ENCODE measurements at places on chromosomes 7 and 10. TPM values are rescaled to one million over a fixed set of nuclear protein-coding genes. Genes with fewer than 3 reads are reported as not detected.

The SFTPA1 gene
- not detected for total RNA-seq

The SCIN gene
- not detected for total RNA-seq

The WEE2 gene
- not detected for total RNA-seq

The CUZD1 gene
- 0.09 TPM for total RNA-seq

The VWA2 gene
- total RNA-seq, result not detected

The MIOS gene
- 294 TPM for total RNA-seq

The BTBD16 gene
- total RNA-seq, result 0.46 TPM

The TMEM273 gene
- total RNA-seq, result 11.2 TPM

The PRR15 gene
- total RNA-seq, result 1.3 TPM

The NFE2L3 gene
- total RNA-seq, result 6.2 TPM

The CALML5 gene
- total RNA-seq, result not detected

The HHEX gene
- not detected for total RNA-seq

The BMPER gene
- 1.7 TPM for total RNA-seq

DNA sequence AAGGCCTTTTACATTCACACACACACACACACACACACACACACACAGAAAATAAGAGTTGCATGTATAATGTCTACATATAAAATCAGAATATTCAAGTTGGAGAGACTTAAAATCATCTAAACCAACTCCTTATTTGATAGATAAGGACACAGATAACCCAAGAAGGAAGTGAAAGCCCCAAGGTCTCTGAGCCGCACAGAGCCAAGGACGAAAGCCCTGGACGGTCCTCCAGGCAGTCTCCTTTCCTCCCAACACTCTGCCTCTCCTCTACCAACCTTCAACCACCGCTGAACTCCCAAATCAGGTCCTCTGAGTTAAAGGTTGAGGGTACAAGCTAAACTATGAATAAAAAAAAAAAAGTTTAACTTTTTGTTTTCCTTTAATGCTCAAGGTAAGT, 28.2 kb downstream of the UBE2H start:
- DNase-seq, result no peak

DNA sequence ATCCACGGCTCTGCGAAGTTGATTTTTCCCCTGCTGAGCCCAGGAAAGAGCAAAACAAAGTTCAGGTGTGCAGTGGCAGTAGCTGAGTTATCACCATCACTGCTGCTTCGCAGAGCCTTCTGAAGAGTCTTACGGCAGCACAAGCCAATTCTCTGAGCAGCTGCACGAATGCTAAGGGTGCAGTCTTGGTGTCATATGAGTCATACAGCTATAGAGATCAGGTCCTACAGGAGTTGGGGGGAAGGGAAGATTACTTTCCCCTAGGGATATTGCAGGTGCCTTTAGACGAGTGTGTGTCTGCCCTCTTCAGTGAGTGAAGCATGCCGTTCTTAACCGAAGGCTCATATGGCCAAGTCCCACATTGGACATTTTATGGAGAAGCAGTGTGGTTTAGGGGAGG, 227.8 kb downstream of the CELF2 start:
- no peak for DNase-seq

GRCh38 chr10:66782776-66783175, 143.1 kb upstream of the LRRTM3 start:
- DNase-seq, result no peak

- no peak for DNase-seq
Observed at GRCh38 chr10:69142983-69143382, 19.0 kb downstream of the VPS26A start.

DNA sequence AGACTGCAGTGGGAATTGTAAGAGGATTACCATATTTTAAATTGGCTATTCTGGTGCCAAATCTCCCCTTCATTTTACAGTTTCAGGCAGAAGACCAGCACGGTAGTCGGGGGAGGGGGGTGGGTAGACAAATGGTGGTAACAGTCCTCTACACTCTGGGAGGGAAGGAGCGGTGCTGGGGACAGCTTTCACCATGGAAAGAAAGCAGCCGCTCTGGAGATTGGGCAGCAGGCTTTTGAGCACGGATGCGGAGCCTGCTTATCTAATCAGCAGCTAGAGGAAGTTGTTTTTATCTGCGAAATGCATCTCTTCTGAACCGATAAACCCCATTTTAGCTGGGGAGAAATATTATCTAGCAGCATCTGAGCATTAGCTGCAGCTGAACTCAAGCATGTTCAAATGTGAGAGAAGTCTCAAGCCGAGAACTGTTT, 28.7 kb downstream of the IKZF1 start:
- no peak for DNase-seq

- DNase-seq, result no peak
Observed at GRCh38 chr7:65233409-65234034, 140.1 kb upstream of the ZNF92 start.

- DNase-seq, result no peak
Observed at GRCh38 chr10:106935978-106936451, 228.5 kb downstream of the SORCS1 start.

- DNase-seq, result no peak
Observed at GRCh38 chr7:159017741-159018140, 126.9 kb downstream of the VIPR2 start.

DNA sequence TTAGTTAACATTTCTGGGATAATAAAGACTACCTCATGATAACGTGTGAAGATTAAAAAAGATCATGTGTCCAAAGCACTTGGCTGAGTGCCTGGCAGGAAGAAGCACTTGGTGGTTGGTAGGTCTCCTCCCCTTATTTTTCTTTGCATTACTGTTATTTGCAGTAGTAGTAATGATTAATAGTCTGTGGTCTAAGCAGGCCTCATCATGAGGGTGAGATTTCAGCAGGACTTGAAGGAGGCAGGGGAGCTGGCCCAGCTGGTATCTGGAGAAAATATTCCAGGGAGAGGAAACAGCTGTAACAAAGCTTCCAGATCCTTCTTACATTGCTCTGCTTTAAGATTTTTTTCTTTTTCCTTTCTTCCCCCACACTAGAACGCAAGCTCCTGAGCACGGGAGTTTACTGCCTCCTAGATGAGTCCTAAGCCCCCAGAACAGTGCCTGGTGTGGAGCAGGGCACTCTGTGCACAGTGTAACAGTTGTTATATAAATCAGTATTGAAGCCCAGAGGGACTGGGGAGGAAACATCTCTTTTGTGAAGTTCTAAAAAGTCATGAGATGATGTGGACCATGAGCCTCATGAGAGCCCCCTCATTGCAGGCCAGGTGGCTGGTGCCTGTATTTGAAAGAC, 31.1 kb upstream of the RHEB start:
- no peak for DNase-seq

- no peak for DNase-seq
Observed at GRCh38 chr7:109101332-109101731, 531.7 kb downstream of the DNAJB9 start.

DNA sequence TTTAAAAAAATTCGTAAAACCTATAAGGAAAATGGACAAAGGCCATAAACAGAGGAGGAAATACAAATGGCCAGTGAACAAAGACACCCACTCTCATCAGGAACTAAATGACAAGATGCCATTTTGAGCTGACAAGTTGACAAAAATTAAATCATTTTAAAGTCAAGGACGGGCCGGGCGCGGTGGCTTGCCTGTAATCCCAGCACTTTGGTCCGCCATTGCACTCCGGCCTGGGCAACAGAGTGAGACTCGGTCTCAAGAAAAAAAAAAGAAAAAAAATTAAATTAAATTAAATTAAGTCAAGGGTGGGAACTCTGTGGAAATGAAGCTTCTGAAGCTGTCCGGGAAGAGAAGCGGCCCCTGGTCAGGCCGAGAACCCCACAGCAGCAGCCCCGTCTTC, 1.2 kb upstream of the NOM1 start:
- DNase-seq, result no peak

- no peak for DNase-seq
Observed at GRCh38 chr7:71424166-71425035, 292.5 kb downstream of the GALNT17 start.

GRCh38 chr10:105288026-105288425, 646.9 kb downstream of the SORCS3 start:
- no peak for DNase-seq

DNA sequence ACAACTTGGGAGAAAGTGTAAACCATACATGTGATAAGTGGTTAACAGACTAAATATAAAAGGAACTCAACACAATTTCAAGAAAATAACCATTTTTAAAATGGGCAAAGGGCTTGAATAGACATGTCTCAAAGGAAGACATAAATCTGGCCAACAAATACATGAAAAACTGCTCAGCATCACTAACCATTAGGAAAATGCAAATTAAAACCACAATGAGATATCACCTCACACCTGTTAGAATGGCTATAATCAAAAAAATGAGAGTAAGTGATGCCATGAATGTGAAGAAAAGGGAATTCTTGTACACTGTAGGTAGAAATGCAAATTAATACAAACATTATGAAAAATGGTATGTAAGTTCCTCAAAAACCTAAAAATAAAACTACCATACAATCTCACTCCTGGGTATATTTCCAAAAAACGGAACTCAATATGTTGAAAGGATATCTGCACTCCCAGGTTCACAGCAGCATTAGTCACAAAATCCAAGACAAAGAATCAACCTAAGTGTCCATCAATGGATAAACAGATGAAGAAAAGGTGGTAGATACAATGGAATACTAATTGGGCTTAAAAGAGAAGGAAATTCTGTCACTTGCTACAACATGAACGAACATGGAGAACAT, 5.6 kb downstream of the SNX13 start:
- no peak for DNase-seq

DNA sequence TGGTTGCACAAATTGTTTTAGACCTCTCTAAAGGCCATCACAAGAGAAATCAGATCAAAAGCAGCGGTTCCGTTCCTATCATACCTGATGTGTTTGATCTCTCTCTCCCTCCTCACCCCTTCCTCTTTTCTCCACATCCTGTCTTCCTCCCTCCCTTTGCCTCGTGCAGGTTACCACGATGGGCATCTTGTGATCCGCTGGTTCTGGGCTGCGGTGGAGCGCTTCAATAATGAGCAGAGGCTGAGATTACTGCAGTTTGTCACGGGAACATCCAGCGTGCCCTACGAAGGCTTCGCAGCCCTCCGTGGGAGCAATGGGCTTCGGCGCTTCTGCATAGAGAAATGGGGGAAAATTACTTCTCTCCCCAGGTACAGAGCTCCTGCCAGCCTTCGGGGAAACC, 28.5 kb upstream of the STK17A start:
- no peak for DNase-seq

- DNase-seq, result peak; percentile 26
Observed at GRCh38 chr7:92259062-92259461, 13.3 kb downstream of the ANKIB1 start.

DNA sequence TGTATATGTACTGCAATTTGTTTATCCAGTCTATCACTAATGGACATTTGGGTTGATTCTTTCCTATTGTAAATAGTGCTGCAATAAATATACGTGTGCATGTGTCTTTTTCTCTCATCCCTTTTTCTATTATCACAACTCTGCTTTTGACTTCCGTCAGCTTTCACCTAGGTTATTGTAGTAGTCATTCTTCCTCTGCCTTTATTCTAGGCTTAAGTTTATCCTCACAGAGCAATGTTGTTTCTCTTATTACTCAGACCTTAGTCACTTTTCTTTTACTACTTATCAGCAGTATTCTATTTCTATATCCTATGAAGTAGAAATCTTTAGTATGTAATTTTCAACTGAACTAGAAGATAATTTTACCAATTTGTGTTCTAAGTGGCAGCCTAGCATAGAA, 175.3 kb upstream of the SEMA3E start:
- DNase-seq, result no peak

DNA sequence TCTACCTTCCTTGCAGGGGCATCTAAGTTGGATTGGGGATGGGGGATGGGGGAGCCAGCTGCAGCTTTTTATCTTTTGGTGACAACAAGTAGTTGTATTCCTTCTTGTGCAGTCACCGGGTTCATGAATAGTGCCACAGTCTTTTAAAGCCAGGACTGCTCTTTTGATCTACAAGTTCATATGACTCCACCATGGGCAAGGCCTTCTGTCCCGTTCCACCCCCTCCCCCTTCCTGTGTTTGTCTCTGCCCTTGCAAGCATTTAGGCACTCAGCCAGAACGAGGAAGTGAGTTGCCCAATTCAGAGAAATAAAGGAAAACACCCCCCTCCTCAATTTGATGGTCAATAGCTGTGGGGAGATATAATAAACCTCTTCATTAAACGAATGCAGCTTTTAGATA, 44.8 kb upstream of the EGR2 start:
- DNase-seq, result no peak

- no peak for DNase-seq
Observed at GRCh38 chr10:73907841-73908517, 3.0 kb upstream of the PLAU start.

DNA sequence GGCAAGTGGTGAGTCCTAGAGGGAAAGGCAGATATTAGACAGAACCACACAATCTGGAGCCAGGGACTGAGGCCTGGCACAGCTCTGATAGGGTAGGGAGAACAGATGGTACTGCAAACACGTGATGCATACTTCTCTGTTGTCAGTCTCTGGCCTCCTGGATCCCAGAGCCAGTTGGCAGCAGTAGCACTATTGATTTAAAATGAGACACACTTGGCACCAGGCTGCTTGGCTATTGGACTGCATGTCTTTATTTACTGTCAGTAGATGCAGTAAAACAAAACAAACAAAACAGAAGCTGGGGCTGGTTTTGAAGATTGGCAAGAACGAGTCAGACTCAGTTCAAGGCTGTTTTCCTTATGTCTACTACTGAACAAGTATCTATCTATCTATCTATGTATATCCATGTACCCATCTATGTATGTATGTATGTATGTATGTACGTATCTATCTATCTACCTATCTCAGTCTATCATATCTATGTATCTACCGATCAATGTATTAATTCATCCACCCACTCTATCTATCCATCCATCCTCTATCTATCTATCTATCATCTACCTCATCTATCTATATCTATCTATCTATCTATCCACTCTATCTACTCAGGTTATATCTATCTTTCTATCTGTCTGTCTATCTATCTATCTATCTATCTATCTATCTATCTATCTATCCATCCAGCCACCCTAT, 23.4 kb upstream of the MGAM2 start:
- DNase-seq, result no peak

DNA sequence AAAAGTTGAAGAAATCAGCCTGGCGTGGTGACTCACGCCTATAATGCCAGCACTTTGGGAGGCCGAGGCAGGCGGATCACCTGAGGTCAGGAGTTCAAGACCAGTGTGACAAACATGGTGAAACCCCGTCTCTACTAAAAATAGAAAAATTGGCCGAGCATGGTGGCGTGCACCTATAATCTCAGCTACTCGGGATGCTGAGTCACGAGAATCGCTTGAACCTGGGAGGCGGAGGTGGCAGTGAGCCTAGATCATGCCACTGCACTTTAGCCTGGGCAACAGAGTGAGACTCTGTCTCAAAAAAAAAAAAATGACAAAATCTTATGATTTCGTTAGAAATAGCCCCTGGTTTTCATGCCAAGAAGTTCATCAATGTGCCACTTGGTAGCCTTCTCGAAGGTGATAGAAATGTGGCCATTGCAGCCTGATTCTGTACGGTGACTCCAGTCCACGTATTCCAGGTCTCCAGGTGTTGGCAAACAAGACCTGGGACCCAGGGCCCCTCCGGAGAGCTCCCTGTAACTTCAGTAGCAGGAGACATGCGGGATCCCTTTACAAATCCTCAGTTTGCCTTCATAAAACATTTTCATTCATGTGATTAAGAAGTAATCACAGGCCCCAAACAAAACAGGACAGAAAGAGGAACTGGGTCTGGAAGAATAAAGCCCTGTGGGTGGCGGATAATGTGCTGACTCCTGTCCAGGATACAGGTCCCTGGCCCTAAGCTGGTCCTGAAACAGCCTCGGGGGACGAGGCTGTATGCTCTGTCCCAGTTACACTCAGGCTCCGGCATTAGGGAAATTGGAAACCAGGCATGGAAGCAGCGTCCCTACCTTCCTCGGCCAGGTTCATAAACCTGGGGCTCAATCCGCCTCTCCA, 207.3 kb upstream of the SH2B2 start:
- peak; percentile 8 for DNase-seq

- DNase-seq, result no peak
Observed at GRCh38 chr10:66799474-66799873, 126.4 kb upstream of the LRRTM3 start.
